ENCODE measurements at places on chromosomes 7 and 10.

GRCh38 chr7:47095946-47096345 is 486.0 kb downstream of the TNS3 start:
- no peak for DNase-seq

DNA sequence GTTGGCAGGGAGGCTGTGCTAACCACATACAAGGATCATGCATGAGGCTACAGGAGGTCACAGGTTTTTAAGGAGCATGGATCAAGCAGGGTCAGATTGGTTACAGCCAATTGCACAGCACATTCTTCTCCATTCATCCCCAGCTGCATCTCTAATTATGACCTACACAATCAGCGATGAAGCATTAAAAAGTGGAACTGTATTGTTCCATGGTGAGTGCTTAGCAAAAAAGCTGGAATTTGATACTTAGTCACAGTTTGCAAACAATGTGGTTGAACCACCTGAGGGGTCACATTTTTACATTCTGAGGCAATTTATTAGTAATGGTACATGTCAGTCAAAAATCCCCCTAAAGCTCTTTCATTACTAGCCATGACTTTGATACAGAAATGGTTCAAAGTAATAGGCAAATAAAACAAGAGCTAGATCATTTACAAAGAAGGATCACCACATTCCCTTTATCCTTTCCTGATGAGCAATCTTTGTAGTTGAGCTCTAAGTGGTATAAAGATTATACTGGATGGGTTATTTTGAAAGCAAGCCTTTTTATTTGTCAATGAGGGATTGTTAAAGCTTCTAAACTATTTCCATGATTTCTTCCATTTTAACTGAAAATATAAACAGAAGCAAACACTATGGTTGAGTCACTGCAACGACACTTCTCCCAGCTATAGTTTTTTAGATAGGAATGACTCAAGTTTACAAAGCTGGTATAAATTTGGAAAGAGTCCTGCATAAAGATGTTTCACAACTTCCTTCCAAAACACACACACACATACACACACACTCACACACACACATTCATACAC is 217.8 kb upstream of the SEMA3A start:
- no peak for DNase-seq

DNA sequence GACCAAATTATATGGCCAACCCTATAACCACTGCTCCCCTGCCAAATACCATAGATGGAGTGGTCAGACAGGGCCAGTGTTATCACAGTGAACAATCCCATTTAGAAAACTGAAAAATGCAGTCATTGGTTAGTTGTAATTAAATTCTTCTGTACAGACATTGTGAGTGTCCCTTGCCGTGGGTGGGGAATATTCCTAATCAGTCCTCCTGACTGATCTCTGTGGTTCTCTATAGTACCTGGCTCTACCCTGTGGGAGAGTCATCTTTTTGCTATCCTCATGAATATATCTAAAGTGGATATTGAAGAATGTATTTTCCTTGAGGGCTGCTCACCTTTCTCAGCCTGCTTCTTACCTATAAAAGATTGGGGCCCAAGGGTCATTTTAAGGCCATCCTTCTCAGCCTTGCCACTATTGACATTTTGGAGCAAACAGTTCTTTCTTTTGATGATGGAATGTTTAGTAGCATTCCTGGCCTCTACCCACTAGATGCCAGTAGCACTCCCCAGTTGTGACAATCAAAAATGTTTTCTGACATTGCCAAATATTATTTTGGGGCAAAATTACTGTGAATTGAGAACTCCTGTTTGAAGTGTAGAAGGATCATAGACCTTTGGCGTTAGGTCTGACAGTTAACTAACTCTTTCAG is 110.2 kb downstream of the MAPK8 start:
- no peak for DNase-seq

DNA sequence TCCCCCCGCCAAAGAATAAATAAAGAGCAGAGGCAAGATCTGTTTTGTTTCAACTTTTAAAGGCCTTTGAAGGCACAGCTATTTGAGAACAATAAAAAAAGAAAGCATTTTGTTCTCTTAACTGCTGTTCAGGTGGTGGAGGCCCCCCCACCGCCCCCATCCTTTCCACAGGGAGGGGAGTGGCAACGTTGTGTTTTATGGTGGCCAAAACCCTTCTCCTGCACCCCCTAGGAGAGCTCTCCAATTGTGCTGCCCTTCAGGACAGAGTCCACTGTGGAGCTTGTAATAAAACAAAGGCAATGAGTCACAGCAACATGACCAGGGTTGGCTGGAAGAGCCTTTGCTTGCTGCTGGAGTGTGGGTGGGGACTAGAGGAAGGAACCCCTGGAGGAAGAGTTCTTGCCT is 987.9 kb downstream of the KCNMA1 start:
- no peak for DNase-seq

DNA sequence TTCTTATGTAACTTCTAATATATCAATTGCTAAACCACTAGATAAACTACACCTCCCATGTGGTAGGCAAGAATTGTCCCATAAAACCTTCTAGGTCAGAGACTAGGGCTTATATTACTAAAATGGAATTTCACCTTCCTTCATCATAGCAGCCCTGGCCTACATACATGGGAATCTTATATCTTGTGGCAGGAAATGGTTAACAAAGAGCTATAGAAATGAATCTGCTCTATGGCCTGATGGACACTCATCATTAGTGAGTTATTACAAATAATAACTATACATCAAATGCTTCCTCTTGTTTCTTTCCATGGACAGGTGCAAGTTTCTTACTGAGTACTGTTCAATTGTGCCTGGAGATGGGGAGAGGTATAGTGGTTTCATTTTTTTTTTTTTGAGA is 62.3 kb upstream of the PDLIM1 start:
- no peak for DNase-seq

DNA sequence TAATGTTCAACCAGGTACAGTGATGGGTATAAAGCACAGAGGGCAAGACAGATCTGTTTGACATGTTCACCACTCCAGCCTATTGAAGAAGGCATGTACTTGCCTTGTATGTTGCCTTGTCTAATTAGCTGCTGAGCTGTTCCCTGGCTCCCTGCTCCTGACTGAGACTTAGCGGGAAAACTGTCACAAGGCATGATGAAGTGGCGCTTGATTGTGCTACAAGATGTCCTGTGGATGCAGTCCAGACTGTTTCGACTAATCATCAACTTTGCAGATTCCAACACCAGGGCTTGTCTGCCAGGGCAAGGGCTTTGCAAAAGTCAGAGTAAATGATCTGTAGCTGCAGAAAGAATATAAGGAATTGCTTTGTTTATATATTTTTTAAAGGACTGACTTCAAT is 136.2 kb upstream of the NRBF2 start:
- no peak for DNase-seq

DNA sequence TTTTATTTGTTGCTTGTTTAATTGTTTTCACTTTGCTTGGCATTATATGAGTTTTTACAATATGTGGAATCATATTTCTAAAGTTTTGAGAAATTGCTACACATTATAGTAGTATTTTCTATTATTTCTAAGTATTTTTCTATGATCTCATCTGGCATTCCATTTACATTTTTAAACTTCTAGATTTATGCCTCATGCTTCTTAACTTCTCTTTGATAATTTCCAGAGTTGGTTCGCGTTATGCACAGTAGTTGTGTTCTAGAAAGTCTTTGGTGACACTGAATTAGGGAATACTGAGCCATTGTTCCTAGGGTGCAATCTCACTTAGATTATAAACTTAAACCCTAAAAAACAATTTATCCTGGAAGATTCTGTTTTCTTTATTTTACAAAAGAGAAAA is 129.2 kb downstream of the GNAI1 start:
- no peak for DNase-seq

GRCh38 chr7:103083210-103083609 is 8.3 kb downstream of the ARMC10 start:
- no peak for DNase-seq

DNA sequence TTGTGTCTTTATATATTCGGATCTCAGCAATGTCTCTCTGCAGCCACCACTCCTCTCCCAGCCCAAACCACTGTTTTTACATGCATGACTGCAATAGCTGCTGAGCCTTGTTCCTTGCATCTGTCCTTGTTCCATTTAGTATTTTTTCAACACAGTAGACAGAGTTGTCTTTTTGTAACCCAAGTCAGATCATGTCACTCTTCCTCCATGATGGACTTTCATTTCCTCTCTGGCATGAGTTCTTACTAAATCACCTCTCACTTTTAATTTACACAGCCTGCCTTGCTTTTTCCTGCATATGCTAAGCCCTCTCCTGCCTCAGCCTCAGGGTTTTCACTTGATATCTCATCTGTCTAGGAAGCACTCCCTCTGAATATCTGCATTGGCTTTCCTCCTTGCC is 353.2 kb downstream of the HGF start:
- no peak for DNase-seq

DNA sequence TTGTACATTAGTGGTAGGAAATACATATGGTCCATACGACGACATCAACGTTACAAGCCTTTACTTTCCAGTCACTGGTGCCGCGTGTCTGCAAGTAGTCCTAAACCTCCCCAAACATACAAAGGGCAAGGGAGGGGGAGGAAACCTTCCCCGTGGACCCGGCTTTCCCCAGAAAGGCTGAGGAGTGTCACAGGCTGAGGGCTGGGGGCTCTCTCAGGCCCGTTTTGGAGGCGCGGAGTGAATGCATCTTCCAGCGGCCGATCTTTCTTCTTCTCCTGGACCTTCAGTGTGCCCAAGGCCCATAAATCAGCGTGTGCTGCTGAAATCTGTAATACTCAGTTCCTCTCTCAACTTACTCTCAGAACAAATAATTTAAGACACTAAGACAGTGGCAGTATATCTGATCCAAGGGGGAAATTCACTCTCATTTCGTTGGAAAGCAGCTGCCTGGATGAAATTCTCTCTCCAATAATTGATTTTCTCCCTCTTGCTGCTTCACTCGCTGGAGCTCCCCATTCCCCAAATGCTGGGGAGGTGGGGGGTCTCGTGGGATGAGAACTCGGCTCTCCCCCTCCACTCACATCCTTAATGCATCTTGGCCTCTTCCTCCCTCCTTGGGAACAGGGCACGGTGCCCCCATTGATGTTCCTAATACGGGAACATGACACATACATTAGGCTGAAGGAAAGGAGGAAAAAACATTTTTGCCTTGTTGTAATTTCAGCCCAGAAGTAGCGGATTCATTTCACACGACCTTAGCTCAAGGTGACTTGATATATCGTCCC is 126.1 kb downstream of the ADARB2 start:
- DNase-seq: no peak

DNA sequence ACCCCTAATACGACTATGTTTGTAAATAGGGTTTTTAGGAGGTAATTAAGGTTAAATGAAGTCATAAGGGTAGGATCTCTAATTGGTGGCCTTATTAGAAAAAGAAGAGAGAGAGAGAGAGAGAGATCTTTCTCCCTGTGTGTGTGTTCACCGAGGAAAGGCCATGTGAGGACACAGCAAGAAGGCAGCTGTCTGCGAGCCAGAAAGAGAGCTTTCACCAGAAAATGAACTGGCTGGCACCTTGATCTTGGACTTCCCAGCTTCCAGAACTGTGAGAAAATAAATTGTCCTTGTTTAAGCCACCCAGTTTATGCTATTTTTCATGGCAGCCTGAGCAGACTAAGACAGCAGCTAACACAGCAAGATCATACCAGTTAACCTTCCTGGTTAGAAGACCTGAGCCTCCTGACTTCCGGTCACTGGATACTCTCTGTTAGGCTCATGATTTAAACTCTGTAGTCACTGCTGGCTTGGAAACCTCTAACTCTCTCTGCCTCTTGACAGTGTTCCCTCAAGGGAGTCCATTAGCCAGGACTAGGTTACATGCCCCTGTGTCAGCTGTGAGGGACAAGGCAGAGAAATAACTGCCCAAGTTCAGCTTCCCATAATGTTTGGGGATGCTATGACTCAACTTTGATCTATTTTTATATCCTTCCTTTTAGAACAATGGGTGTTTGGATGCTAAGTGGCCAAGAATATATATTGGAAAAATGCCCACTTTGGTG is 102.3 kb downstream of the DYNC1I1 start:
- no peak for DNase-seq

DNA sequence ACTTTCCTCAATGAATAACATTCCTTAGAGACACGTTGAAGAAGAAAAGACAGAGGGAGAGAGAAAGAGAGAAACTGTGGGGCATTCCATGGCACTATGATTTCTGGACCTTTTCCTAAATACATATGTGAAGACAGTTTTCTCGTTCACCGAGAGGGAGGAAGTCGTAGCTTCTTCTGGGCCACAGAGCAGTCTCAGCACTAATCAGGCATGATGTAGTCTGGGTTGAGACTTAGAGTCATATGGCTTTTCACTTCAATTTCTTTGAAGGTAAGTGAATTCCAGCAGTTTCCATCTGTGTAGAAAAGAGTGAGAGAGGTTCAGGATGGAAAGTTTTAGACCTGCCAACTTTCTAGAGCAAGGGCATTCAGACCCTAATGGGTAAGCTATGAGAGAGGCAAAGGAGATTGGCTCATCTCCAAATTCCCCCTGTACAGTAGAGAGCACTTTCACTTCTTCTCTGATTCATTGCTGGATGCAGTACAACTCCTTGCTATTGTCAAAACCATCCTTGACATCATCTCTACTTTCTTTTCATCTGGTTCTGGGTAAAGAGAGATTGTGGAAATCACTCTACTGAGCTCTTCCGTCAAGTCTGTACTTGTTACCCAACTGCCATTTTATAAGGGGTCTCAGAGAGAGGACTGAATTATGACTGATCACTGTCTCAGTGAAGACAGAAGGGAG is 31.5 kb upstream of the OR9A4 start:
- no peak for DNase-seq

Measured in stimulated activated CD4-positive, alpha-beta T cell treated with anti-CD3 and anti-CD28 coated beads, Interleukin-4, amount 100 ng/mL, for 24 hours (primary cell).